ENCODE measurements at places on chromosomes 3 and 15.

DNA sequence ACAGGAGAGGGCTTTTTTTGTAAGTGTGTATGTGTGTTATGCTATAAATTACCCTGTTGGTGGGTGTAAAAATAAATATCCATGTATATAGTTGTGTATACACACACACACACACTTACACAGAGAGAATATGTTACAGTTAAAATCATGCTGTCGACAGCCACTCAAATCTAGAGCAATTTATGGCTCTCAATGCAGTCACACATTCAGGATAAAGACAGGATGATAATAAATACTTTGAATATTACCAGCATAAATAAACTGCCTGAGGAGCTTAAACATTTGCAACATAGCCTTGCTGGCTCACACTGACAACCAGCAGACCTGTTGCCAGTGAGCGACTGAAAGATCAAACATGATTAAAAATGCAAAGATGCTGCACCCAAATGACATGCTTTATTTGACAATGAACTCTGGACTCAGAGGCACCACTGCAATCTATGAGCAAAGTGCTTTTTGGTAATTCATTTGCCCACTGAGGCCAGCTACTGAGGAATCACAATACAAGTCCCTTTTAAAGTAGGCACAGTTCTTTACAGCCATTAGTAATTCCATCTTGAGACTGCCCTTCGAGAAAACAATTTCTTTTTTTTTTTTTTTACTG is 458.9 kb downstream of the FHIT start:
- DNase-seq, result no peak

- no peak for DNase-seq
Observed at GRCh38 chr15:47824147-47824546, 106.8 kb downstream of the SEMA6D start.

DNA sequence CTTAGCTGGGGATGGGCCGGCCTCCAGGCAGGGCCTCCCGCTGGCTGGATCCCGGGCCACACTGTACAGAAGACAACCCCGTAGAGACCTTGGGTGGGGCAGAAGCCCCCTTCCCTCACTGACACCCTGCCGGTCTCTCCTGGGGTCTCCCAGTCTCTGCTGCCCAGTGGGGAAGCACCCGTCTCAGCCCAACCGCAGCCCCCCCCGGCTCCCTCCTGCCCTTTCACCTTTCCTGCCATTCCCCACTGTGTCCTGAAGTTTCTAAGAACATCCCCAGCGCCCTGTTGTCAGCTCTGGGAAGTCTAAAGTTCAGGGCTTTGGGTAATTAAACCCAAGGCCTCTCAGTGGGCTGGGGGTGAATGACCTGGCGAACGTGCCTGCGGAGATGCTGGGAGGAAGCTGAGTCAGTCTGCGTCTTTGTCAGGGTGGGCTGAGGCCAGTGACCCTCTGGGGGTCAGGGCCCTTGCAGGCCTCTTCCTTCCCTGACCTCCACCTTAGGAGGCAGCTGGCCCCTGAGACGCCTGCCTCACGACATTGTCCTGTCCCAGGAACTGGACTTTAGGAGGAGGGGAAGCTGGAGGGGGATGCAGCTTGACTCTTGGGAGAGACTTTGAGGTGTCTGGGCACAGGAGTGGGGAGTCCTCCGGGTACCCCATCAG is 1.4 kb upstream of the SLC51A start:
- DNase-seq, result no peak

GRCh38 chr3:94615275-94616065 is 552.6 kb downstream of the NSUN3 start:
- no peak for DNase-seq

DNA sequence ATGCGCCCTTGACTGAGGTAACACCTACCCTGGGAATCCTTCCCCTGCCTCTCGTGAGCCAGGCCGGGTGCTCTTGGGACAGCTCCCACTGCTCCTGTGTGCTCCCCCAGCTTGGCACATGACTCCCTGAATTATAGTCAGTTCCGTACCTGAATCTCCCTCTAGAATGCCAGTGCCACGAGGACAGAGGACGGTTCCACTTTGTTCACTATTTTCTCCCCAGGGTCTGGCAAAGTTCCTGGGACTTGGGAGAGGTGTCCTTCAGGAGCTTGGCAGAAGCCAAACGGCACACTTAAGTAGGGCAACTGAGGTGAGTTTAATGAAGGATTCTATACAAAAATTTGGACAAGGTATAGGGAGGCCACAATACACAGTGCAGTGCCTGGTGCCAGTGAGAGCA is 9.8 kb downstream of the CCR5AS start:
- no peak for DNase-seq

GRCh38 chr3:123328851-123329635 is 119.8 kb downstream of the ADCY5 start:
- peak; percentile 82 for DNase-seq

- no peak for DNase-seq
Observed at GRCh38 chr3:27325419-27325818, 43.8 kb downstream of the NEK10 start.

GRCh38 chr3:194688200-194688740 is 2.6 kb downstream of the FAM43A start:
- DNase-seq, result peak; percentile 44

- DNase-seq, result no peak
Observed at GRCh38 chr15:61053401-61053965, 175.6 kb downstream of the RORA start.

DNA sequence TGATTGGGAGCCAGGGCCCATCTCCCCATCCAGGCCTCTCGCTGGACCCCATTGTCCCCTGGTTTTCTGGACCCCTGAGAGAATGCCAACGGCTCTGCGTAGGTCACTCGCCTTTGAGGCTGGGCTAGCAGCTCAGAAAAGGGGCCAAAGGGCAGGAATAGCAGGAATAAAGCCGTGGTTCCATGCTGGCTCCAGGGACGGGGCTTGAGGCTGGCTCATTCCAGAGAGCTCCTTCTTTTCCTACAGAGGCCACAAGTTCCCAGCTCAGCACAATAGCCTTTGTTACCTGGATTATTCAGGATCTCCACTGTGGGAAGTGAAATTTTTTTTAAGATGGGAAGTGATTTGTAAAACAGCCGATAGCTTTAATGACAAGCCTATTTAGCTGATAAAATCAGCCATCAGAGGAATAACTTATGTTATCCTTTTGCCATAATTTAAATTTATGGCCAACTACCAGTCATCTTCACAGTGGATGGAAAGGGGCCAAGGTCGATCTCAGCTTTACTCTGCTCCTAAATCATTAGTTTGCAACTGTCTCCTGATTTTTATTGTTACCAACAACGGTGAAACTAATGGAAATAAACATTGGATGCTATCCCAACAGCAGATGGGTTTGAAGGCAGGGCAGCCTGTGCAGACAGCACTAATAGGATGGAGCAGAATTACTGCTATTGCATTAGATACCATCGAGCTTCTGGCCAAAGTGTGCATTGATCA is 124.3 kb downstream of the TMEM266 start:
- DNase-seq, result no peak

DNA sequence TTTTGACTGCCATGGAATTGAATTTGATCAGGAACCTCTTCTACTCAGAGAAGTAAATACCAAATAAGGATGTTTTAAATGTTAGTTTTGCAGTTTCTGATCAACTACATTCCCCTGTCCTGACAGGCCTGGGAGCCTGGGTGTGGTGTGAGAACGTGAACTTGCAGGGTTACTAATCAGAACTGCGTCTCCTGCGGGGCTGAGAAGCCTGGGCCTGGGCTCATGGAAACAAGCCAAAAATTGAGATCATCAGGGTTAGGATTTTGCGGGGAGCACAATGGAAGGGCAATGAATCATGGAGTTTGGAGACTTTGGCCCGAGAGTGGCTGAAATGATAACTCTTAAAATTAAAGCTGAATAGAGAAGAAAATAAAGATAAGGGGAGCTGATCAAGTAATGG is 47.8 kb upstream of the C3orf70 start:
- no peak for DNase-seq

DNA sequence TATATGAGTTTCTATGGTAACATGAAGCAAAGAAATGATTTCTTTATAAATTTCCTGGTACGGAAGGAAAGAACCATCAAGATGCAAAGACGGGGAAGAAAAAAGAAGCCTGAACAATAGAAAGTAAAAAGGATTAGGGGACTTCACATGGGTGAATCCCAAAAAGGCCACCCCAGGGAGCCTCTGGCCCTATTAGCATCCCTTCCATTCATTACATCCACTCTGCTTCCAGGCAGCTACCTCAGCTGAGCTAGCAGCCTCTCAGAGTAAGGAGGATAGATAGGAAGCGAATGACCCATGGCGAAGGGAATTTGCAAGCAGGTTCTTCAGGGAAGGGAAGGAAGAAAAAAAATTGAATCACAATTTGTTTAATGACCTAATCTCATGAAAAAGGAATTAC is 81.6 kb downstream of the GABRB3 start:
- DNase-seq, result no peak

DNA sequence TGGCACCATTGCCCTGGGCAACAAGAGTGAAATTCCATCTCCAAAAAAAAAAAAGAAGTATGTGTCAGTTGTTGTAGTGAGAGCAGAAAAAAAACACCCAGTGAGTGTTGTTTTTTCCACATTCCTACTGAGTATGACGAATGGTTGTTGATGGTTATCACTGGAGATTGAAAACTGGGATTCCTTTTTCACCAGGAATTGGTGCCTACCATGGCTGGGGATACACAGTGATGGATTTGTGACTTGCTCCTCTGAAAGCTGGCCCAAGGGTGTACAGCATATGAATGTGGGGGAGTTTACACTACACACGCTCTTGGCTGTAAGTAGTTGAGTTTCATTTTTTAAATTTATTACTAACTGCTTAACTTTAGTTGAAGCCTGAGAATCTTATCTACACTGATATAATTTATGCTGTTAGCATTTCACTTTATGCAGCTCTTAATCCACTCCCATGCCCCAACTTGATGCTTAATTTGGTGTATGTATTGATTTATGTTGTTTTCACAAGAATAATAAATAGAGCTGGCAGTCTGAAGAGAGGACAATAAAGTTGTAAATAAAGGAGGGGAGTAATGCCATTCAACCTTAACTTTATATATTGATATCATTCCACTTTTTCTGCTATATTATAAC is 56.0 kb upstream of the MME start:
- no peak for DNase-seq

DNA sequence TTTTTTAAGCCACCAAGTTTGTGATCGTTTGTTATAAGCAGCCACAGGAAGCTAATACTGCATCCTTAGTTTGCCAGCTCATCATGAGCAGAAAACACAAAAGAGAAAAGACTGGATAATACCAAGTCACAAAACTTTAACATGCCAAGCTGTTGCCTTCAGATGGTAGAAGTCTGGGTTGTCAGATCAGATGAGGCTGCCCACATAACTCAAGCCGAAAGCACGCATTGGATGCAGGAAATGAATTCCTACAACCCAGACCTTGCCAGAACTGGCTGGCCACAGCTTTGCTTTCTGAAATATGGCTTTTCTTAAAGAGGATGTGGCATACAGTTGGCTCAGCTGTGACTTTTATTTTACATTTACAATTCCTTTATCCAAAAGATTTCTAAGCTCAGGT is 118.3 kb upstream of the NEO1 start:
- no peak for DNase-seq

DNA sequence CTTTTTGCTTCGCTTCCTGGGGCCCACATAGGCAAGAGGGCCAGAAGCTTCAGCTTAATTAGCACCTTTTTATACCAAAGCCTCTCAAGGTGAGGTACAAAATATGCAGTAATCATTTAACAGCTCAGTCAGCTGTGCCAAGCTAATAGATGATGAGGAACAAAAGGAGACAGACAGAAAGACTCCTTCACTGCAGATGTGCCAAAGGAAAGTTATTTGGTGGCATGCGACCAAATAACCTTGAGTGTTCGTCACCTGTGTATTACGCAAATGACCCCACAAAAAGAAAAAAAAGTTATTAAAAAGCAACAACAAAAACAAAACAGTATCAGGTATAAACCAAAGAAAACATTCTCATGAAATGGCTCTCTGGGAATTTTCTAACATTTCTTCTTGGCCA is 325.8 kb upstream of the IGF1R start:
- DNase-seq, result no peak

GRCh38 chr3:126104742-126105605 is 21.1 kb upstream of the SLC41A3 start:
- DNase-seq, result no peak

GRCh38 chr3:127074900-127075360 is 92.0 kb downstream of the PLXNA1 start:
- no peak for DNase-seq

- DNase-seq, result no peak
Observed at GRCh38 chr15:98878862-98879261, 128.7 kb downstream of the PGPEP1L start.

DNA sequence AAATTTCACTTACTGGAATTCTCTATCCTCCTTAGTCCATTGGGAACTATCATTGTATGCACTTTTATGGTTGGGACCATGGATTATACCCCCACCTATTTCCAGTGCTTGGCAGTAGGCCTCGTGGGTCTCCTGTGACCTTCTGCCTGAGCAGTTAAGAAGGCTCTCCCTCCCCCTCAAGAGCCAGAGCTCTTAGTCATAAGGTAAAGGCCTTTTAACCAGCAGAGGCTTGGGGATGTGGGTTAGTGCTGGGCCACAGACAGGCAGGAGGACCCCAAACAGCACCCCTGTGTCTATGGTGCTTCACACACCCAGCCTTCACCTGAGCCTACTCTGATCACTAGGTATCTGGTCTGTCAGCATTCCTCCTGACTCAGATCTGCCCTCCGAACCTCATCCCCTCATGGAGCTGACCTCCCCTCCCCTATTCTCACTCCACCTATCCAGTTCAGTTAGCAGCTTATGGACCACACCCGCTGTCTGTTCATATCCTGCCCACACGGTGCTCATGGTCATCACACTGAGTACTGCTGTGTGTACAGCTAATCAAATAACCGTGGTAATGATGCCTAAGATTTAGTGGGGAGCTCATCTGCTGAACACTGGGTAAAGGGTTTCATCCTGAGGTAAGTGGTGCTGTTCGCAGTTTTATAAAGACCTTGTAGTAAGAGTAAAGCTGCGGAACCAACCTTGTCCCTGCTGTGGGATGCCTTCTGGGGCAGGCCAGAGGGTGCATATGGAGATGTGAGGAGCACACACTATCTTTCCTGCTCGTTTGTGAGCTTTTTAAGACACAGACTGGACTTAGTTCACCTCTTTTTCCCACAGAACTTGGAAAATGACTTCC is 40.9 kb downstream of the KLHL18 start:
- no peak for DNase-seq

DNA sequence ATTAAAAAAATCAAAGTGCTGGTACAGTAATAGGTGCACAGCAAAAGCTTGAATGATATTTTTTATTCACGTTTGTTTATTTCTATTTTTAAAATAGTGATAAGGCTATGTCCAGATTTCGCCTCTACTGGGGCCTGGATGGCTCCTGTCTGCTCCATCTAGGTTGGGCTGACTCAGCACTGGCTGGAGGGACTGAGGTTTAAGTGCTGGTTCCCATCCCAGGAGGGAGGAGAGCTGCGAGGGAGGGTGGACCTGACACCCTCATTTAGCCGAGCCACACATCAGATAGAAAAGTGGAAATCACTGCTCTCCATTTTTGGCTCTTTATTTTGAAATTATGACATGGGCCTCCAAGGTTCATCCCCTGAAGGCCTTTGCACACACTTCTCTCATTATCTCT is 95.4 kb upstream of the AGBL1 start:
- DNase-seq, result no peak
